ENCODE measurements at places on chromosomes 1 and 21.
A peak's percentile ranks its signal among the peaks of the same experiment; 100 is the strongest.

DNA sequence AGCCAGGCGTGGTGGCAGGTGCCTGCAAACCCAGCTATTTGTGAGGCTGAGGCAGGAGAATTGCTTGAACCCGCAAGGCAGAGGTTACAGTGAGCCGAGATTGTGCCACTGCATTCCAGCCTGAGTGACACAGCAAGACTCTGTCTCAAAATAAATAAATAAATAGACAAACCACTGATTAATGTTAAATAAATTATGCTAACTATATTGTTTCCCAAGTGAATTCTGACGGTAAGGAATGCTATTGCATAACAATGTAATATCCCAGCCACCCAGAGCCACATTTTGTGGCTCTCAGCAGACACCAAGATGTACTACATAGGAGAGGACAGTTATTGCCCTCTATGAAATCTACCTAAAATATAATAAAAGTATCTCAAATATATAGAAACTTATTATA lies 55.4 kb downstream of the LPGAT1 start:
- no peak for DNase-seq

GRCh38 chr1:157034137-157034800 lies 11.3 kb downstream of the ARHGEF11 start:
- no peak for DNase-seq

DNA sequence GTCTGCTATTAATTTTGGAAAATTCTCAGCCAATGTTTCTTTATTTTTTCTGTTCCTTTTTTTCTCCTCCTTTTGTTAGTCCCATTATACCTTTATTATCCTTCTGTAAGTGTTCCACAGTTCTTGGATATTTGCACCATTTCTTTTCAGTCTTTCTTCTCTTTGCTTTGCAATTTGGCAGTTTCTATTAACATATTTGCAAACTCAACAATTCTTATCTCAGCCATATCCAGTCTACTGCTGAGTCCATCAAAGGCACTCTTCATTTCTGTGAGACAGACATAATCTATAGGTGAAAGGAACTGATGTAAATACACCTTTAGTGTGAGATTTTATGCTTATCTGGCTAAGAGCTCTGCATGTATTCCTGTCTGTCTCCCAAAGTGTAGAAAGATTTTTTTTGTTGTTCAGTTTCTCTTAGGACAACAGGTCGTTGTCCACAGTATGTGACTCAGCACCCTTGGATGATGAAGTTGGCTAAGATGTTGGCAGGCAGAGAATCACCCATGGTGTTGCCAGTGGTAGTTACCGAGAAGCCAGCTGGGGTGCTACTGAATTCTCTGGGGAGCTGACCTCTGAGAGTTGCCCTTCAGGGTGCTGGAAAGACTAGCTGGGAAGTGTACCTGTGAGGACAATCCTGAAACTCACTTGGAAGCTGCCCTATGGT lies 38.4 kb downstream of the LEPR start:
- DNase-seq: no peak

DNA sequence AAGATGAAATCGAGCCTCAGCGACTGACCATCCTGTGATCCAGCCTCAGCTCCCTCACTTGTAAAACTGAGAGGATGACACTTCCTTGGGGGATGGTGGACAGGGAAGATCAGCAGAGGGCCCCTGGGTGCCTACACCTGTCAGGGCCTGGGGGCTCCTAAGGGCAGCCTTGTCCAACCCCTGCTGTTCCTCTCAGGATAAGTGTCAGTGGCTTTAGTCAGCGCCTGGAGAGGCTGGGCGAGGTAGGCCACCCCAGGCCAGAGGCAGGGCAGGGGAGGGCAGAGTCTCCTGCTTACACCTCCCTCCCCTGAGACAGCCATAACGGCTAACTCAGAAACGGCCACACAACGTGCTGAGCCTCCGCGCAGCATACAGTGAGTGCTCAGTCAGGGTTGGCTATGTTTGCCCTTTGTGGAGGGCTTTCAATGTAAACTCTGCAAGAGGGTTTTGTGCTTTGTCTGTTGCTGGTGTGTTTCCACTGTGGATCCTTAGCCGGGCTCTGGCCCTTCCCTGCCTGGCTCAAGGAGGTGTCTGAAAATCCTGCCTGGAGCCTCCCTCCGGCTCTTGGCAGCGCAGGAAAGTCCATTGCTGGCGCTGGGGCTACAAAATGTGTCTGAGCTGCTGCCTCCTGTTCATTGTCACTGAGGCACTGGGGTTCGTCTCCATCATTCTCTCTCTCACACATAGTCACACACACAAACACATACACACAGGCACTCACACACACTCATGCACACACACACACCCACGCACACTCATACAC lies 588.4 kb downstream of the PTPRU start:
- no peak for DNase-seq

- no peak for DNase-seq
Measured at GRCh38 chr1:45272913-45273371, 53.8 kb upstream of the HPDL start.

DNA sequence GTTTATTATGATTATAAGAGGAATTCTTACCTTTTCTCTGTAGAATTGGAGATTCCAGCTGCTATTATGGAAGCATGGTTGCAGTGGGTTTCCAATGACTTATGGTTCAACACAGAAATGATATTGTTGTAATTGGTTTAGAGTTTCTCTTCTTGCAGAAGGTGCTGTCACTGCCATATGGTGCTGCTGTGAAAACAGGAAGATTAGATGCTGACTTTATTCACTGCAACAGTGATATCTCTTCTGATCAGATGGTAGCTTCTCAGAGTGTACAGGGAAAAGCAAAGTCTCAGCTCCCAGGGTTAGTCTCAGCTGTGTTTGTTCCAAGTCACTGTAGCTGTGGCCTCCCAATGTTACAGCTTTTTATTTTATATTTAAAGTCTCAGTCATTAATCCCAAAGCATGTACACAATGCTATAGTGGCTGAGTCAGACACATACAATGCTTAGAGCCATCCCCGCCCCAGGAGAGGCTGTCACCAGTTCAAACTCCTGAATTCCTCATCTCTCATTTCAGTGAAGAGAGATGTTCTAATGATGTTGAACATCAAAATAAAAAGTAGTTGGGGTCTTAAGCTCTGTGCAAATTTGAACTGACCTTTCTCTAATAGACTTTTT lies 42.7 kb upstream of the RGS2 start:
- DNase-seq: no peak

GRCh38 chr21:44267655-44268142 lies 6.0 kb upstream of the DNMT3L start:
- DNase-seq: peak; percentile 15

DNA sequence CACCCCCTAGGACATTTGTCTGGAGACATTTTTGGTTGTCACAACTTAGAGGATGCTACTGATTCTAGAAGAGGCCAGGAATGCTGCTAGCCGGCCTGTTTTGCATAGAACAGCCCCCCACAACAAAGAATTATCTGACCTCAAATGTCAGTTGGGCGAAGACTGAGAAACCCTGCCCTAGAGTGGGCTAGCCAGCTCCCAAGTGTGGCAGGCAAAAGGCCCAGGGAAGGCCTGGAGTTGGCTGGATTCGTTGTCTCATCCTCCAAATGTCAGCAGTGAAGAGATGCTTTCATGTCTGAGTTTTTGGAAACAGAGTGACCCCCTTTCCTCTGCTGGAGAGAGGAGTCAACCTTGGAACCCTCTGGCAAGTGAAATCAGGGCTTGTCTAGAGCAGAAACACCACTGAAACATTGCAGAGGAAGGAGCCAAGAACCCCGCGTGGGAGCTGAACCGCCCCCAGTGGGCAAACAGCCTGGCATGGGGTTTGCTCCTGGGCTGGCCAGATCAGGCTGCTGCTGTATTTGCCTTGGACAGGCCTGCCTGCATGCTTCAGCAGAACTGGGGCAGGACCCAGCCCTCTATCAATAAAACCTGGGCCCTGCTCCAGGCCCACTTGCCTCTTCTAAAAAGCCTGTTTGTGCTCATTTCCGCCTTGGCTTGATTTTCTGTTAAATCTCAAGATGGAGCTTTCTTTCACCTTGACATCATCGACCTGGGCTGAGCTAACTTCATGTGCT lies 32.9 kb downstream of the RASSF5 start:
- DNase-seq: no peak
